GM23338 (cell line): ENCODE measurements at places on chromosomes 1 and 21.

GRCh38 chr1:51086496-51087271 lies 15.3 kb upstream of the C1orf185 start:
- DNase-seq = peak; percentile 19

DNA sequence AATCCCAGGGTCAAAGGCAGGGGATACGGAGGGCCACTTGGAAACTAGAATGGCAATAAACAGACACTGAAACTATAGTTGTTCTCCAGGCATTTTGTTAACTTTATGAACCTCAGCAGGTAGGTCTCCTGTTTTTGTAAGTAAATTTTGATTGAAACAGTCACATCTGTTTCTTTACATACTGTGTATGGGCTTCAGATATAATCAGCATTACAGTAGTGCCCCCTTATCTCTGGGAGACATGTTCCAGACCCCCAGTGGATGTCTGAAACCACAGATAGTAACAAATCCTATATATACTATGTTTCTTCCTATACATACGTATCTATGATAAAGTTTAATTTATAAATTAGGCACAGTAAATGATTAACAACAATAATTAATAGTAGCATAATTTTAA lies 11.5 kb downstream of the STIL start:
- no peak for DNase-seq

- DNase-seq = peak; percentile 92
Observed at GRCh38 chr1:6052543-6053205, 7.0 kb downstream of the KCNAB2 start.

DNA sequence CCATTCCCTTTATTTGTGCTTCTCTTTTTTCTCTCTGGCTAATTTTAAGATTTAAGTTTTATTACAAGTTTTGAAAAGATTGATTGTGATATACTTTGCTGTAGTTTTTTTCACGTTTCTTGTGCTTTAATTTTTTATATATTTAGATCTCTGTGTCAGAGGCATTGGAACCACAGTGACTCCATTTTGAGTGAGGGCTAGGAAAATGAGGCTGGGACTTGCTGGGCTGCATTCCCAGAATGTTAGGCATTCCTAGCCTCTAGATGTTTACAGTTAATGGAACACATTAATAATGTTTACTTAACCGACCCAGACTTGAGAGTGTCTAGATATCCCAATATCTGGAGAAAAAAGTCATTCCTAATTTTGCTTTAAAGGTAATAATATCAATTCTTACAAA lies 939.4 kb downstream of the BRINP3 start:
- DNase-seq = peak; percentile 36

DNA sequence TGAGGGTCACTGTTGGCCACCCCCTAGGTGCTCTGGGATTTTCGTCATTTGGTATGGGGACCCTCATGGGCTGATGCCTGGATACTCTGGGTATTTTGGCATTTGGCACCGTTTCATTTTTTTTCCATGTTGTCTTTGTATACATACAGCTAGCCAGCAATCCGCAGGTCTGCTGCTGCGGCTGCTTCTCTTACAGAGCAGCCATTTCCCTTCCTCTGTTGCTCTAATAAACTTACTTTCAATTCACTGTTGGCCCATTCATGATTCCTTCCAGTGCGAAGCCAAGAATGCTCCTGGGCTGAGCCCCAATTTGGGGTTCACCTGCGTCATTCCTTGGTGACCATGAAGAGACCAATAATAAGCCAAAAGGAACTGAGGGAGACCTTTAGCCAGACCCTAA lies 21.5 kb downstream of the GON4L start:
- DNase-seq = no peak

DNA sequence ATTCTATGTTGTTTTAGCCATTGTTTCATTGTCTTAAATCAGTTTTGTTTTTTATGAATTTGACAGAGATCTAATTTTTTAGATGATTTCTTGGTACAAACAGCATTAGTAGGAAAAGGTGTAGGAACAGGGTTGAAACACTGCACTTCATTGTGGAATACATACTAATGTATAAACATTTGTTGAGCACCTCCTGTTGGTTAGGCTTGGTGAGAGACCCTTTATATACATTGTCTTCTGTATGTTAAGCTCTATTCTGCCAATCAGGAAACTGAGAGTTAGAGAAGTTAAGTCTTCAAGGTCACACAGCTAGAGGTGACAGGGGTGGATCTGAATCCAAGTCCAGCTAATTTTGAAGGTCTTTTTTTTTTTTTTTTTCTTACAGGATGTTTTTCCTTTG lies 192.7 kb downstream of the VPS13D start:
- peak; percentile 37 for DNase-seq

DNA sequence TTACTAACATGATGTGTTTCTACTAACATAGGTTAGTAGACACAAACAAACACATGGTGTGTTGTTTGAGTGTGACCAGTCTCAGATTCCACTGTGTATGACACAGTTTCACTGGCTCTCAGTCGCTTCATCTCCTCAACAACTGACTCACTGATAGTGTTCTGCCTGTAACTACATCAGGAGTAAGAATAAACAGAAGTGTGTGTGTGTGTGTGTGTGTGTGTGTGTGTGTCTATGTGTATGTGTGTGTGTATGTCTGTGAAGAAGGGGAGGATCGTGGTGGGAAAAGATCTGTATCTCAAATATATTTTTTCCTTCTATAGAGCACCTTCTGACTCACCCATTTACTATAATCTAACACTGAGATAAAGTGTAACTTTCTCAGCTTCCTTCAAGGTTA lies 391.0 kb downstream of the PTPRC start:
- DNase-seq = no peak

- DNase-seq = no peak
Observed at GRCh38 chr1:190688096-190688495, 210.4 kb upstream of the BRINP3 start.

DNA sequence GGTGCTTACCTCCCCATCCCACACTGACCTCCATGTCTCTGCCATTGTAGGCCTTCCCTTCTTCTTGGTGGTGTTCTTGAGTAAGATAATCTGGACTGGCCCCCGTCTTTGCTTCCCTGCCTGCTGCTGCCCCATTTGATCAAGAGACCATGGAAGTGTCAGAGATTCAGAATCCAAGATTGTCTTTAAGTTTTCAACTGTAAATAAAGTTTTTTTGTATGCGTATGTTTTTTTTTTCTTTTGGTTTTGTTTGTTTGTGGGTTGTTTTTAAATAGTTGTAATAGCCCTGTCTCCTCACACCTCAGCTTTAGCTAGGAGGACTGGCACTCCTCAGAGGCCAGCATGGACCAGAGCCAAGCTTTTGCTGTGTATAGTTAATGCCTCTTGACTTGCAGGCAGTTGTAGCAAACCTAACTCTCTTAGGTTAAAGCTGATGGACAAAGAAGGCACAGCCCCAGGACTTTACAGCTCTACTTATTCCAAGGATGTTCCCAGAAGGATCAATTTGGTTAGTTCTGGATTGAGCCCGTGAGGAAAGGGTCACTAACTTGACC lies 5.6 kb upstream of the YBX1 start:
- DNase-seq = no peak

- DNase-seq = no peak
Observed at GRCh38 chr1:31062867-31063380, 2.6 kb downstream of the PUM1 start.
